Caco-2 (cell line): ENCODE measurements at places on chromosomes 5 and 9. TPM values are rescaled to one million over a fixed set of nuclear protein-coding genes. Genes with fewer than 3 reads are reported as not detected.

ADRA1B gene
- not detected in 2 replicates for total RNA-seq

HTR1A gene
- total RNA-seq, result not detected in 2 replicates

SHB gene
- 18.3 and 18.4 TPM in 2 replicates for total RNA-seq

SPATA31C1 gene
- total RNA-seq, result not detected in 2 replicates

FYB1 gene
- 0.60 and 1.3 TPM in 2 replicates for total RNA-seq

ENHO gene
- total RNA-seq, result 1.00 and 2.1 TPM in 2 replicates

DNA sequence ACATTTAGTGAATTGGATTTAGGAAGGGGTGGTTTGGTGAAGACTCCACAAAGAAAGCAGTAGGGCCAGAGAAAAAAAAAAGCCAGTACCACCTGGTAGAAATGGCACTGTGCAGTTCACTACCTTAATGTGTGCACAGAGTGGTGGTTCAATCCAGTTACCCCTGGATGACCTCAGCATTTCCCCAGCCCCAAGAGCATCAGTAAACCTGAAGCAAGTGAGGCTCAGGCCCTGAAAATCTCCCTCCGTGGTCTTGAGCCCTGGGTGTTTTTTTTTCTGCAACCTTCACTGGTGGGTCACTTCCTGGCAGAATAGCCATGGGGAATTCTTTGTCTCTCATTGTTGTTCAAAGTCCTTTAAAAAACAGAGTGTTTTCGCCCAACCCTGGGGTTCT is 202.9 kb downstream of the GADD45G start:
- H3K4me3 ChIP-seq, result no peak overlapping the region
- DNase-seq, result no peak
- no peaks in the 10 kb centered on the region for H3K4me1 ChIP-seq

GRCh38 chr5:91183743-91184142 is 199.4 kb downstream of the ARRDC3 start:
- no peak for DNase-seq
- H3K27me3 ChIP-seq, result no peaks in the 10 kb centered on the region
- no peaks in the 10 kb centered on the region; the same call in 1 of the 2 replicates for H3K36me3 ChIP-seq
- peaks cover 15% of the 10 kb centered on the region for H3K4me1 ChIP-seq
- H3K27ac ChIP-seq, result no peak overlapping the region

DNA sequence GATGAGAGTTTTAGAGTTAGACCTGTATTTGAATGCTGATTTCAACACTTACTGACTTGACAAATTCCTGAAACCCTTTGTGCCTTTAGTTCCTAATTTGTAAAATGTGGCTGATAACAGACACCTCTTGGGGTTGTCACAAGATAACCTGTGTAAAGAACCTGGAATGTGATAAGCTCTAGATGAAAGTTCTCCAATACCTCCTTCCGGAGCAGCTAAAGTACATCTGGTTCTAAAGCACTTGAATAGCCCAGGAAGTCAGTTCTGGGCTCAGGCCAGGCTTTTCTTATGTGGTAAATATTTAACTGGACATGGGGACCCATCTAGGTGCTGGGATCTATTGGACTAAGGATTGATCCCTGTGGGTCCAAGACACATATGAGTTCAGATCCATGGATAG is 310.8 kb upstream of the ADAMTSL1 start:
- H3K4me1 ChIP-seq, result peaks cover 11% of the 10 kb centered on the region
- H3K27ac ChIP-seq, result no peak overlapping the region
- no peaks in the 10 kb centered on the region for H3K36me3 ChIP-seq
- no peak overlapping the region for H3K4me3 ChIP-seq
- H3K27me3 ChIP-seq, result no peaks in the 10 kb centered on the region
- DNase-seq, result no peak

GRCh38 chr9:132903574-132904492 is 25.1 kb downstream of the SPACA9 start:
- H3K36me3 ChIP-seq, result no peaks in the 10 kb centered on the region; the same call in 1 of the 2 replicates
- DNase-seq, result no peak
- H3K27ac ChIP-seq, result no peak overlapping the region
- no peaks in the 10 kb centered on the region for H3K27me3 ChIP-seq
- H3K4me3 ChIP-seq, result no peak overlapping the region
- no peaks in the 10 kb centered on the region for H3K4me1 ChIP-seq

DNA sequence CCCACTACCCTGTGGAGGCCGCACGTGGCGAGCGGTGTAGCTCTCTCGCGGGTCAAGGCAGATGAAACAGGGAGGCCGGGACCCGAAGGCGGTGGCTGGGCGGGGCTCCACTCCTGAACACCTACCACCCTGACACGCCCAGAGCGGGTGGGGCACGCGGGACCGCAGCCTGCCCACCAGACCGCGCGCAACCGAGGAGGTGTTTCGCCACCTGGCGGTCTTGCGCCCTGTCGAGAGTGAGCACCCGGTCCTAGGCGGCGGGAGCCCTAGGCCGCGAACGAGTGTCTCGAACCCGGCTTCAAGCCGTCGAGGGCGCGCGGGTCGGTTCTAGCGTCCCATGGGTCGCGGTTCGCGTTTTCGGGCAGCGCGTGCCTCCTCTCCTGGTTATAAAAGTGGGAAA is 2.2 kb upstream of the EXOSC3 start:
- peaks cover 4% of the 10 kb centered on the region for H3K36me3 ChIP-seq
- no peak overlapping the region for H3K27ac ChIP-seq
- no peak overlapping the region for H3K4me3 ChIP-seq
- 0 out of 2 replicates have a peak, but pooled peaks cover 3% of the 10 kb centered on the region for H3K4me1 ChIP-seq

- no peak overlapping the region for H3K4me3 ChIP-seq
- H3K27me3 ChIP-seq, result no peaks in the 10 kb centered on the region
- H3K36me3 ChIP-seq, result no peaks in the 10 kb centered on the region; the same call in 1 of the 2 replicates
- H3K27ac ChIP-seq, result no peak overlapping the region
- no peak for DNase-seq
Observed at GRCh38 chr9:92724528-92725265, 39.9 kb downstream of the BICD2 start.

DNA sequence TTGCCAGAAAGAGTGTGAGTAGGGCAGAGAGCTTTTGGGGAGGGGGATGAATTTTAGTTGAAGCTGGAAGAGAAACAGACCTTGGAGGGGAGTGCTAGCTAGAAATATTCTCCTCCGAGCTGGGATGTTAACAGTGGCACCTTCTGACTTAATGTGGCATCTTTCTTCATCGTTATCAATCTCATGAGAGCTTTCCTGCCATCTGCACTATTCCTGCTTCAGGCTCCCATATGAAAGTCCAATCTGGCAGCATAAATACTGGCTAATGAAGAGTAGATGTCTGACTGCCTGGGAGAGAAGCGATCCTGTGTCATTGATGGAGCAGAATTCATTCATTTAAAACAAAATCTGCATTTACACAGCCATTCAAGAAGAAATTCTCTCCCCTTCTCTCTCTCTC is 284.5 kb downstream of the TMEM38B start:
- no peaks in the 10 kb centered on the region for H3K27me3 ChIP-seq
- H3K4me3 ChIP-seq, result no peak overlapping the region
- no peaks in the 10 kb centered on the region for H3K36me3 ChIP-seq
- H3K27ac ChIP-seq, result no peak overlapping the region

DNA sequence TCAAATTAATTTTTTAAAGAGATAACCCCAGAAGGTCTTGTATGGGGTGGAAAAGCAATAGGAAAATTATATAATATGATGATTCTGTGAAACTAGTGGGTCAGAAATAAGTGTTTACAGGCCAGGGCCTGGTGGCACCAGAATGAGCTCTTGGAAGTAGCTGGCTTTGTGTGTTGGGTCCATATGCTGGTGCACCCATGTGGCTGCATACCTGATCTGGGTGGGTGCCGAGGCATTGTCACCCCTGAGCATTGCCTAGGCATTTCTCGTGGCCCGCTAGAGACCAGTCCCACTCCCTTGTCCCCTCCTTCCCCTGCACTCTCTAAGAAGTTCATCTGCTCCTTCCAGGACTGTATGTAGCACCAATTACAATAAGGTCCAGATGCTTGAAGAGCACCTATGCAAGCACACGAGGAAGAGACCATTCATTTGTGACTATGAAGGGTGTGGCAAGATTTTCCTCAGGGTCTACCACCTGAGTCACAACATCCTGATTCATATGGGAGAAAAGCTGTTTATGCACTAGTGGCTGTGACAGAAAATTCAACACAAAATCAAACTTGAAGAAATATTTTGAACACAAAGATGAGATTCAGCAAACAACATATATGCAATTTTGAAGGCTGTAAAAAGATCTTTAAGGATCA is 19.8 kb upstream of the IL33 start:
- H3K36me3 ChIP-seq, result no peaks in the 10 kb centered on the region
- H3K4me1 ChIP-seq, result no peaks in the 10 kb centered on the region
- H3K27ac ChIP-seq, result no peak overlapping the region
- no peak for DNase-seq
- no peaks in the 10 kb centered on the region for H3K27me3 ChIP-seq
- no peak overlapping the region for H3K4me3 ChIP-seq

DNA sequence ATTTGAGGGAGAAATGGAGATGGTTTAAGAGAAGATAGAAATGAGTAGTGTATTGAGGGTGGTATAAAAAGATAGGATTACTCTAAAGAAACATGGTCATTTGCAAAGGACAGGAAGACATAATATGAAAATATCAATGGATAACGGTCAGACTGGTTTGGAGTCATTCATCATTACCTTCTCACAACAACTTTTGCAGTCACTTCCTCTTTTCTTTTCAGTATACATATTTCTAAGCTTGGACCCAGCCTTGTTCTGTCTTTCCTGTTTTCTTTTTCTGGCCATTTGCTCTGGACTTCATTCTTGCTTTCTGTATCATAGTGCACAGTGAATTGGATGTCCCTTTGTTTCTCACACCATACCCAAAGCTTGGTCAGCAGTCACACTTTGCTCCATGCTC is 966.5 kb upstream of the TYRP1 start:
- H3K4me3 ChIP-seq, result no peak overlapping the region
- H3K27ac ChIP-seq, result no peak overlapping the region
- no peaks in the 10 kb centered on the region for H3K27me3 ChIP-seq
- DNase-seq, result no peak

- no peaks in the 10 kb centered on the region for H3K27me3 ChIP-seq
- H3K4me3 ChIP-seq, result no peak overlapping the region
- no peaks in the 10 kb centered on the region for H3K36me3 ChIP-seq
- H3K27ac ChIP-seq, result no peak overlapping the region
- DNase-seq, result no peak
Observed at GRCh38 chr5:138051441-138052296, 18.8 kb upstream of the FAM13B start.

DNA sequence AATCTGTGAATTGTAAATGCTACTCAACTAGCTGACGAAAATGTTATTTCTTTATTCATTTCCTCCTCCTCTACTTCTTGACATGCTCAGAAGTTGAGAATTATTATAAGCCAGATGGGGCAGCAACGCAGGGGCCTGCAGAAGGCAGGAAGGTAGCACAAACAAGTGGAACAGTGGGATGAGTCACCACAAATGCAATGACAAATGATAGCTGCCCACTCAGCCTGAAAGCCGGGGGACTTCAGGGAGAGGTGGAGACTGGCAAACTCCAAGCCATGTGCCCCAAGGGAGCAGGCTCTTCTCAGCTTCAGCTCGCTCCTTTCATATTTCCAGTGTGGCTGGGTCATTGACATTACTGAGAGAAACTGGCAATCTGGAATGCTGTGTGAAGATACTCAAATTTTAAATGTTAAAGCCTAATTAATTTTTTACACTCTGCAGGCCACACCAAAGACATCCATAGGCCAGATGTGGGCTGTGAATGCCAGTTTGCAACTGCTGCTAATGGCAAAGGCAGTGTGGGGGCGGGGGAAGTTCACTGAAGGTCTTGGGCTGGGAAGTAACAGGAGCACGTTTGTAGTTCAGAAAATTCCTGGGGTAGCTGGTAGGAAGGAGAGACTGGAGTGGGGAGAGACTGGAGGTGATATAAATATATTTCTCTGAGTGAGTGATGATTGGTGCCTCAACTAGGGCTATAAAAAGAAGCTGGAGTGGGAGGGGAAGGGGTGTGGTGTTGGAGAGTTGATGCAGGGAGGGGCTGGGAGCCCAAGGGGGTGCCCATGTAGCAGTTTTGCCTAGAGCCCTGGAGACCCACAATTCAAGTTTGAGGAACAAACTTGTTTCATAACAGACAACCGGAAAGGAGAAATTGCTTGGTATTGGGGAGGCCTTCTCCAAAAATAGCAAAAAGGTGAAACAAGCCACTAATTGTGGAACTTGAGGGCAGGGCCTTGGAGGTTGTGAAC is 20.8 kb upstream of the ADRB2 start:
- DNase-seq, result no peak
- H3K27me3 ChIP-seq, result peaks cover 1% of the 10 kb centered on the region; the same call in 1 of the 2 replicates
- H3K36me3 ChIP-seq, result no peaks in the 10 kb centered on the region
- no peak overlapping the region for H3K27ac ChIP-seq
- peaks cover 12% of the 10 kb centered on the region for H3K4me1 ChIP-seq
- no peak overlapping the region for H3K4me3 ChIP-seq

- H3K27ac ChIP-seq, result no peak overlapping the region
- no peaks in the 10 kb centered on the region for H3K36me3 ChIP-seq
- no peak for DNase-seq
- peaks cover 15% of the 10 kb centered on the region for H3K4me1 ChIP-seq
- H3K4me3 ChIP-seq, result no peak overlapping the region
Observed at GRCh38 chr5:116730185-116730584, 155.6 kb upstream of the SEMA6A start.

DNA sequence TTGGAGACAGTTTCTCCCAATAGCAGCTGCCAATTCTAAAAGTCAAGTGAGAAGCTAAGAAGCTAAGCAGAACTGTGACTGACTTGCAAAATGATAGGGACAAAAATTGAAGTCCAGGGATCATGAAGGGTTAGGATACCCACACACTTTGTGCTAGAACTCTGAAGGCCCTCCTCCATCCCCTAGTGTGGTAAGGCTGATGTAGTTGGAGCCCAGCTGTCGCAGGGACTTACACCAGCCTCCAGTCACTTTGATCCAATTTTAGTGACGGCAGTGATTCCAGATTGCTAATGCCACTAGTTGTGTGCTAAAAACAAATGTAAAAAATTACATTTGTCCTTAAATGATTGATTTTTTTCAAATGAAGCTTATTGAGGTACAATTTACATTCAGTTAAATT is 742.7 kb upstream of the ZNF608 start:
- no peak overlapping the region for H3K27ac ChIP-seq
- DNase-seq, result no peak
- no peaks in the 10 kb centered on the region for H3K27me3 ChIP-seq
- no peaks in the 10 kb centered on the region for H3K4me1 ChIP-seq
- no peaks in the 10 kb centered on the region for H3K36me3 ChIP-seq

GRCh38 chr9:20619487-20620200 is 2.7 kb downstream of the MLLT3 start:
- H3K27me3 ChIP-seq, result no peaks in the 10 kb centered on the region
- H3K4me3 ChIP-seq, result peak overlapping the region; percentile 62
- DNase-seq, result peak; percentile 23

- no peaks in the 10 kb centered on the region; the same call in 1 of the 2 replicates for H3K27me3 ChIP-seq
- no peak overlapping the region for H3K4me3 ChIP-seq
- H3K4me1 ChIP-seq, result no peaks in the 10 kb centered on the region; the same call in 1 of the 2 replicates
- H3K27ac ChIP-seq, result no peak overlapping the region
- no peak for DNase-seq
Observed at GRCh38 chr5:35920890-35921289, 17.5 kb downstream of the CAPSL start.

GRCh38 chr9:130890870-130891687 is 5.5 kb downstream of the QRFP start:
- H3K27ac ChIP-seq, result no peak overlapping the region
- peaks cover 2% of the 10 kb centered on the region for H3K36me3 ChIP-seq
- no peaks in the 10 kb centered on the region for H3K4me1 ChIP-seq
- H3K27me3 ChIP-seq, result no peaks in the 10 kb centered on the region
- H3K4me3 ChIP-seq, result no peak overlapping the region
- DNase-seq, result no peak
